ENCODE measurements at places on chromosomes 2 and 18.

DNA sequence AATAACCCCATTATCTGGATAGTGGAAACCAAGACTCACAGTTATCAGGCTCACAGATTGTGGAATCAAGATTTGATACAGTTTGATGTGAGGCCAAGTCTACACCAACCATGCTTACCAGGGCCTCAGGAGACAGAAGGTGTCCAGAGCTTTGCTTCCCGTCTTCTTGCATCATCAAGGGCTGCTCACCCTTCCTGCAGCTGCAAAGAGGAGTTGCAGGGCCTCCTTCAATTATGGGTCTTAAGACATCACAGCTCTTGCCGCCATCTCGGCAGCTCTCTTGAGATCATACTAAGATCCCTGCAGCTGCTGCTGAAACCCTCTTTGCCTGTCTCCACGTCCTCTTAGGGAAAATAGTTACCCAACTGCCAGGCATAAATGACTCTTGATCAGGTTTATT is 176.0 kb downstream of the MGAT5 start:
- DNase-seq: no peak

GRCh38 chr2:86256982-86257381 is 57.7 kb downstream of the MRPL35 start:
- no peak for DNase-seq

GRCh38 chr2:173171321-173171720 is 95.7 kb downstream of the MAP3K20 start:
- no peak for DNase-seq

- no peak for DNase-seq
These were observed 50.7 kb downstream of the GREB1 start for GRCh38 chr2:11584525-11585056.

DNA sequence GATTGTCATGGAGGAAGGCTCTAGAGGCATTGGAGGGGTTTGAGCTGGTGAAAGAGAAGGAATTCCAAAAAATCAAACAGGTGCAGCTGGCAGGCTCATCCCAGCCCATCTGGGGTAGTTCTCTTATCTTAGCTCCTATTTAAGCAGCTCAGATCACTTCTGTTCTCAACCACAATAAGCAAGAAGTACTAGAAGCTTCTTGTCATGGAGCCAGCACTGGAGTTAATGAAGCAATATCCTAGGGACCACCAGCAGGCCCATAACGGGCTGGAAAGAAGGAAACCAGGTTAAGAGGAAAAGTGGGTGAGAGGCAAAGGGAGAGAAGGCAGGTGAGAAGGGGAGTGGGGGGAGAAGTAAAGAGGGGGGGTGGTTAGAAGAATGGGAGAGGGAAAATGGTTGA is 100.7 kb upstream of the ZFP36L2 start:
- DNase-seq: no peak

- DNase-seq: no peak
These were observed 34.8 kb downstream of the SLC66A2 start for GRCh38 chr18:79916546-79917168.
